ENCODE measurements at places on chromosomes 1 and 21.

DNA sequence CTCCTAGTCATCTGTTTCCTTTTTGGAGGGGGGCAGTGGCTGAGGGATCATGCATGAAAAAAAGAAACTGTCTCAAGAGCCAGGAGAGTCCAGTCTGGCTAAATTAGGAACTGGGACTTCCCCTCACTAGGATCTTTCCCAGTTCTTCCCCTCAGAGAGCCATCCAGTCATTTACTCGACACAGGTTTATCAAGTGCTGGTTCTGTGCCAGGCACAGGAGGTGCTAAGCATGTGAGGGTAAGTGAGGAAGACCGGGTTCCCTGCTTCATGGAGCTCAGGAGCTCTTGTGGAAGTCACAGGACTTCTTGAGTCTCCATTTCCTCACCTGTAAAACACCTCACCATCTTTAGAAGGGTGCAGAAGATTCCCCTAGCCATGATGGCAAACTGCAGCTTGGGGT, 8.6 kb upstream of the NUAK2 start:
- no peak for DNase-seq

GRCh38 chr1:188825471-188825870, 1652.2 kb downstream of the BRINP3 start:
- DNase-seq: no peak

GRCh38 chr21:27023186-27023585, 56.3 kb upstream of the ADAMTS5 start:
- DNase-seq: no peak

DNA sequence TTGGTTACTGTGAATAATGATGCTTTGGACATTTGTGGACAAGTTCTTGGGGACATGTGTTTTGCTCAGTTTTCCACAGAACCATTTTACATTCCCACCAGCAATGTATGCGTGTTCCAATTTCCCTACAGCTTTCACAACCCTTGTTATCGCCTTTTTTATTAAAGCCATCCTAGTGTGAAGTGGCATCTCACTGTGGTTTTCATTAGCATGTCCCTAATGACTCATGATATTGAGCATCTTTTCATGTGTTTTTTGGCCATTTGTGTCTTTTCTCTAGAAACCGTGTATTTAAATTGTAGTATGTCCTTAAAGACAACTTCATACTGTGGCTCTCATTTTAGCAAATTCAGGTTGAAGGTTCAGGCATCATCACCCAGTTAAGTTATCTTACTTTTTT, 132.1 kb downstream of the TGFBR3 start:
- DNase-seq: peak; percentile 69

- no peak for DNase-seq
Measured at GRCh38 chr1:36475910-36476604, 6.7 kb downstream of the CSF3R start.

GRCh38 chr21:18716578-18717138, 313.1 kb upstream of the TMPRSS15 start:
- peak; percentile 2 for DNase-seq

GRCh38 chr1:166383635-166384346, 217.0 kb upstream of the FAM78B start:
- no peak for DNase-seq
